Tongue (tissue), 3 donors: ENCODE measurements at places on chromosomes 3 and 15.

GRCh38 chr3:102192575-102192974, 242.2 kb upstream of the ZPLD1 start:
- DNase-seq = no peak

GRCh38 chr3:72077473-72078259, 292.7 kb upstream of the PROK2 start:
- no peak for DNase-seq

DNA sequence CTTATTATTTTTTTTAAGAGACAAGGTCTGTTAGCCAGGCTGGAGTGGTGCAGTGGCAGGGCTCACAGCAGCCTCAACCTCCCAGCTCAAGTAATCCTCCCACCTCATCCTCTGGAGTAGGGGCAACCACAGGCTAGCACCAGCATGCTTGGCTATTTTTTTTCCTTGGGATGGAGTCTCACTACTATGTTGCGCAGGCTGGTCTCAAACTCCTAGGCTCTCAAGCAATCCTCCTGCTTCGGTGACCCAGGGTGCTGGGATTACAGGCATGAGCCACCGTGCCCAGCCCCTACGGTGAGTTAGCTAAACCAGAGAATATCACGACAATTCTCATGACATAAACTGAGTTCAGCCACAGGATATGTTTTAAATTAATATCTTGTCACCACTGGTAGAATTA, 2.0 kb downstream of the DCUN1D1 start:
- no peak for DNase-seq

DNA sequence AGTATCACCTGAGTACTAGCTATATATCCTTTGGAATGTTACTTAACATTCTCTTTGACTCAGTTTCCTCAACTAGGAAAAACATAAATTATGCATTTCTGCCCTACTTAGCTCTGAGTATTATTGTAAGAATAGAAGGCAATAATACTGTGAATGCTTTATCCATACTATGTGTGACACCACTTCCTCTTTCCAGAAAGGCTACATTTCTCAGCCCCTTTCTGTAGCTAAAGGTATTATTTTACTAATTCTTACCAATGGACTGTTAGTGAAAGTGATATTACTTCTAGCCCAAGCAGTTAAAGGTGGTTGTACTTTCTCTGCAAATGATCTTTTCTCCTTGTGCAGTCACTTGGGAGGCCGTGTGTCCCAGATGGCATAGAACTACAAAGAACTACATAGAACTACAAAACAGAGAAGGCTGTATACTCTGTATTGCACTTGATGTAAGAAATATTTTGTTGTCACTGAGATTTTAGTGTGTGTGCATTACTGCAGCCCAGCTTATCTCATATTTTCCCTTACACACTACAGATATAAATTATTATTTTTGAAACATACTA, 35.1 kb downstream of the MYH15 start:
- no peak for DNase-seq

GRCh38 chr3:110894574-110894973, 177.0 kb upstream of the NECTIN3 start:
- DNase-seq = no peak

DNA sequence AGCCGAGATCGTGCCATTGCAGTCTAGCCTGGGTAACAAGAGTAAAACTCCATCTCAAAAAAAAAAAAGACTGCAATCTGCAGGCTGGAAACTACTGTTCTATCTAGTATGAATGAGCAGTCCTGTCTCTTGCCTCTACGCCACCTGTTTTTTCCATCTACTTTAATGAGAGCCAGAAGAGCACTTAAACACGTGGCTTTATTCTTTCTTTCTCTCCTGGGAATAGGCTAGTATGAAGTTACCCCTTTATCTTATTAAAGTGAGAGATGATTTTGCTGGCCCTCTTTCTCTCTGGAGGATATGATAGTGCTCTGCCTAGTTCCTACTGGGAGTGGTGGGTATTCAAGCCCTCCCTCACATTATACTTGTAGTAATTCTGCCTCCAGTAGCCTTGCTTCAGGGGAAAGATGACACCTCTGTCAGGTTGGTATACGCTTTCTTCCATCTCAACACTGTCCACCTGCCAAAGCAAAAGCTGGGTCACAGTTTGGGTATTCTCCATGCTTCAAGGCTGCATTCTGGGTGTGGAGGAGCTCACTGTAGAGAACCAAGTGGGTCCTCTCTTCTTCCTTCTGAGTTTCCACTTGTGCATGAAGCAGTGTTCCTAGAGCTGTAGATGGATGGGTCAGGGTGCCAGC, 17.8 kb downstream of the MAPKBP1 start:
- DNase-seq = peak; percentile 71

DNA sequence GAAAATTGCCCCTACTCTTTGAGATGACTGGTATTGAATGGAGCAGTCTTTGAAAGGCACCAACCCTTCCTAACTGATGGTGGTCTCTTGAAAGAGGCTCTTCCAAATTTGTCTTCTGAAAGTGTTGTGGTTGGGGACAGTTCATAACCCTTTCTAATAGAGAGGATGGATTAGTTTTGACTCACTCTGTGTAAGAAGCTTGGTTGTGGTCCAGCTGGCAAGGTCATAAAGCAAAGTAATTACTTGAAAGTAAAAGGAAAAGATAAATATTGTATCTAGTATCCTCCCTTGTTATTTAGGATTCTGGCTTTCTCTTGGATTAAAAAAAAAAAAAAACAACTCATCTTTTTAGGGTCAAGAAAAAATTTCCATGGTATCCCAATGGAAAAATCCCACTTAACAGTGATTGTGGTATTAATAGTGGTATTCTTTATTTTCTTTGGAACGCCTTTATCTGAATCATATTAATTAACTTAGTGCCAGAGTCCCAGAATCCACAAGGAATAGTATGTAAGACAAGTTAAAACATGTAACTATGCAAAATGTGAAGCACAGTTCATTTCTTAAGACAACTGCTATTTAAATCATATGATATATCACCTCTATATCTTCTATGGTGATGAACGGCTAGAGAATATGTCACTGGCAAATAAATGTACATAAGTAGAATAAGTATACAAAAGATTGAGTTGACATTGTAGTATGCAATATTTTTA, 469.3 kb upstream of the CDIN1 start:
- peak; percentile 14 for DNase-seq

GRCh38 chr3:142027735-142028134, 121.6 kb downstream of the TFDP2 start:
- peak; percentile 66 for DNase-seq

DNA sequence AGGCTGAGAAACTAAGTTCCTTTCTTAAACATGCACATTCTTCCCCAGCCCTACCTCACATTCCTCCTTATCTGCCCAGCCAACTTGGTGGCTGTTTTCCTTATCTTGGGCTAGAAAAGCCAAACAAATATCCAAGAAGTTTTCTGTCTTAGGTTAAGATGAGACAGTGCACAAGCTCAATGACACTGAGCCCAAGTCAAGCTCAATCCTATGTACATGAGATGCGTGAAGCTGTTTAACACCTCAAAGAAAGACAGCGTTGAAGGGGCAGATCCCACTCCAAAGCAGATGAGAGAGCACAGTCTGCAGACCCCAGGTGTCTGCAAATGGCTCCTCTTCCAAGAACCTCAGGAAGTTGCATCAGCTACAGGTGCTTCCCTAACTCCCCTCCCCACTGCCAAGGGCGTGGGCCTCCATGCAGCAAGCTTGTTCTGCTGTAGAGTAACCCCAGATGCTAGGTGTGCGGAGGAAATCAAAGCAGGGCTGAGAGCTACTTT, 16.6 kb downstream of the LRRC2 start:
- no peak for DNase-seq

- DNase-seq = peak; percentile 79
Observed at GRCh38 chr3:79018671-79019136, 749.1 kb downstream of the ROBO1 start.

DNA sequence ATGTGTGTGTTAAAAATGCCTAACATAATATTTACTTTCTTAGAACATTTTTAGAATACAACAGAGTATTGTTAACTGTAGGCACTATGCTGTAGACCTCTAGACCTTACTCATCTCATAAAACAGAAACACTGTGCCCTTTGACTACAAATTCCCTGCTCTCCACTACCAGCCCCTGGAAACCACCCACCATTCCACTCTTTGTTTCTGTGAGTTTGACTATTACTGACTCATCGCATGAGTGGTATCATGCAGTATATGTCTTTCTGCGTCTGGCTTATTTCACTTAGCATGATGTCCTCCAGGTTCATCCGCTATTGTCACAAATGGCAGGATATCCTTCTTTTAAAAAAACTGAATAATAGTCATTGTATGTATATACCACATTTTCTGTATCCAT, 216.7 kb upstream of the CFAP20DC start:
- DNase-seq = no peak

DNA sequence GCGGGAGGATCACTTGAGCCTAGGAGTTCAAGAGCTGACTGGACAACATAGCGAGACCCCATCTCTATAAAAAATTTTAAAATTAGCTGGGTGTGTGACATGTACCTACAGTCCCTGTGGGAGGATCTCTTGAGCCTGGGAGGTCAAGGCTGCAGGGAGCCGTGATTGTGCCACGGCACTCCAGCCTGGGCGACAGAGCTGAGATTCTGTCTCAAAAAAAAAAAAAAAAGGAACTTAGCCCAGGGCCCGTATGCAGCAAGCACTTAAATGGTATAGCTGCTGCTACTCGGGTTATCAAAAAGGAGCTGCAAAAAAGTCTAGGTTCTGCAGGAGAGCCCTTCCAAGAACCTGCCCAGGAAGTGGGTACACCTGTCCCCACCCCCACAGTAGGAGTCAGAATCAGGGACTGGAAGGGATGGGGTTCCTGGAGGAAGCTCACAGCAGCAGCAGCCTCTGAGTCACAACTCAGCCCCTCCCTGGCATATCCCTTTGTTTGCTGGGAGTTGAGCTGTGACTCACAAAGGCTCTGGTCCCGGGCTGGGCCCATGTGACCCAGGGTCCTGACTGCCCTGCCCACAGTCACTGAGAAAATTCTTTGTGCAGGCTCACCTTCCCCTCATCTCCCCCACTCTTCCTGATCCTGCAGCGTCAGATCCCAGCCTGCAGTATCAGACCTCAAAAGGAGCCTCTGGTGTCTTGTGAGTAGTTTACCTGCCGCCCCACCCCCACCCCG, at the start of gene SPATA12:
SPATA12 (plus strand) TSS at position 576 of the 733 bp plus-strand sequence. CDS start 13,031 bp downstream, outside the sequence.
- DNase-seq = no peak

GRCh38 chr3:127547761-127548605, 42.5 kb downstream of the TPRA1 start:
- peak; percentile 82 for DNase-seq

GRCh38 chr3:71360764-71361163, 222.8 kb downstream of the FOXP1 start:
- DNase-seq = no peak

- peak; percentile 68 for DNase-seq
Observed at GRCh38 chr3:73427048-73427706, 197.6 kb downstream of the PDZRN3 start.

GRCh38 chr15:89614164-89614563, 38.9 kb downstream of the TICRR start:
- no peak for DNase-seq

DNA sequence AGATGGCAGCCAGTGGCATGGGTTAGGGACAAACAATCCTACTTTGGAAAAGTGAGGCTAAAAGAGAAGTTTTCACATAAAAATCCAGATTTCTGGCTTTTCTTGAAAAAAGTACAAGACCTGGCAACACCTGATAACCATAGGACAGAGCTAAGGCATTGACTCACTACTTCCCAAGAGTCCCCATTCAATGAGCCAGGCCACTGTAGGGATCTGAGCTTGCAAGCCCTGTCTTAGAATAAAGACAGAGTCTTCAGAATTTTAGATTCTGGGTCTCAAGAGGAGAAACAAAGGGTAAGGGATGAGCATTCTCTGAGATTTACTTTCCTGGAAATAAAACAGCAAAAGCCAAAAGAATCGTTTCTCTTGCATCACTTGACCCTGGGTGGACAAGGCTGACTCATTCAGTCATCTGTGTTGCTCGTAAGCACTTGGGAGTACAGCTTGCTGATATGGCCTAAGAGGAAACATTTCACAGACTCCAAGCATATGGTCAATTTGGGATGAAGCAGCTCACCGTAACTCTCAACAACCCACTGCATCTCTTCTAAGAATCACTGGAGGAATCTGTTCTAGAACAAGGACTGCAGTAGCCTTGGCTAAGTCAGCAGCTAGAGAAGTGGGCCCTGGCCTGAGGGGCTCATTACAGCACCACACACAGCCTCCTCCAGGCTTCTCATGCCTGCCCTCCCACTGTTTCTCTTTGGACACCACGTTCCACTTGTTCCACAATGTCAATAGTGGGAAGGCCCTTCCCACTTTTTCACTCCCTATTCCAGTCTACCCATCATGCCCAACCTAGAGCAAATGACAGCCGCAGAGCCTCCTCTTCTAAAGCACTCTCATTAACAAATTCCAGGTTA, 86.2 kb downstream of the RFTN1 start:
- no peak for DNase-seq

GRCh38 chr3:151351648-151352047, 22.3 kb upstream of the P2RY13 start:
- no peak for DNase-seq

DNA sequence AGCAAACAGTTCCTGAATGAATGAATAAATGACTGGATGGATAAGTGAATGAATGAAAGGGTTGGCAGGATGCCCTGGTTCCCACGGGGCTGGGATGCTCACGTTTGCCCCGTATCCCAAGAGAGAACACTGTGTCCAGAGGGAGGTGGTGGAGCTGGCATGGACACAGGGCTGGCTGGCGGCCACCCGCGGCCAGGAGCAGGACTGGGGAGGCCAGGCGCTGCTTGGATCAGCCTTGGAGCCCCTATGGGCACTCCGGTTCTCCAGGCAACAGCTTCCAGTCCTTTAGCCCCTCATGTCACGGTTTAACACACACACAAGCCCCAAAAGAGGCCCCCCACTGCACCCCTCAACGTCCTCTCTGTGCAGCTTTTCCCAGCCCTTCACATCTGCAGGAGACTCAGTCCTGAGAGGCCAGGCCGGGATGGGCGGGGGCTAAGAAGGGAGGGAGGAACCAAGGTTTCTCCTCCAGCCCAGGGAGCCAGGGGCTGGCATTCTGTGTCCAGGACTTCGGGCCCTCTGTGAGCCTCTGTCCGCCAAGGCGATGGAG, 86.0 kb upstream of the ALDH1L1 start:
- no peak for DNase-seq

GRCh38 chr3:79019137-79019923, 748.5 kb downstream of the ROBO1 start:
- DNase-seq = peak; percentile 96

DNA sequence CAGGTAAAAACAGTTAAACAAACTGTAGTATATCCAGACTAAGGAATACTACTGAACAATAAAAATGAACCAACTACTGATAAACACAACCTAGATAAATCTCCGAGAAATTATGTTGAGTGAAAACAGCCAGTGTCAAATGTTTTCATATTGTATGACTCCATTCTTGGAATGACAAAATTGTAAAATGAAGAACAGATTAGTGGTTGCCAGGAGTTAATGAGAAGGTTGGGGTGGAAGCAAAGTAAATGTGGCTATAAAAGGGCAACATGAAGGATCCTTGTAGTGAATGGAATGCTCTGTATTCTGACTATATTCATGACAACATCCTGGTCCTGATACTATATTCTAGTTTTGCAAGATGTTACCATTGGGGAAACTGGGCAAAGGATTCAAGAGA, 27.5 kb upstream of the ACKR4 start:
- no peak for DNase-seq

- DNase-seq = no peak
Observed at GRCh38 chr3:14688525-14688924, 13.6 kb downstream of the C3orf20 start.

GRCh38 chr3:189641776-189642175, 10.6 kb downstream of the TP63 start:
- no peak for DNase-seq
